ENCODE measurements at places on chromosomes 3 and 15.

DNA sequence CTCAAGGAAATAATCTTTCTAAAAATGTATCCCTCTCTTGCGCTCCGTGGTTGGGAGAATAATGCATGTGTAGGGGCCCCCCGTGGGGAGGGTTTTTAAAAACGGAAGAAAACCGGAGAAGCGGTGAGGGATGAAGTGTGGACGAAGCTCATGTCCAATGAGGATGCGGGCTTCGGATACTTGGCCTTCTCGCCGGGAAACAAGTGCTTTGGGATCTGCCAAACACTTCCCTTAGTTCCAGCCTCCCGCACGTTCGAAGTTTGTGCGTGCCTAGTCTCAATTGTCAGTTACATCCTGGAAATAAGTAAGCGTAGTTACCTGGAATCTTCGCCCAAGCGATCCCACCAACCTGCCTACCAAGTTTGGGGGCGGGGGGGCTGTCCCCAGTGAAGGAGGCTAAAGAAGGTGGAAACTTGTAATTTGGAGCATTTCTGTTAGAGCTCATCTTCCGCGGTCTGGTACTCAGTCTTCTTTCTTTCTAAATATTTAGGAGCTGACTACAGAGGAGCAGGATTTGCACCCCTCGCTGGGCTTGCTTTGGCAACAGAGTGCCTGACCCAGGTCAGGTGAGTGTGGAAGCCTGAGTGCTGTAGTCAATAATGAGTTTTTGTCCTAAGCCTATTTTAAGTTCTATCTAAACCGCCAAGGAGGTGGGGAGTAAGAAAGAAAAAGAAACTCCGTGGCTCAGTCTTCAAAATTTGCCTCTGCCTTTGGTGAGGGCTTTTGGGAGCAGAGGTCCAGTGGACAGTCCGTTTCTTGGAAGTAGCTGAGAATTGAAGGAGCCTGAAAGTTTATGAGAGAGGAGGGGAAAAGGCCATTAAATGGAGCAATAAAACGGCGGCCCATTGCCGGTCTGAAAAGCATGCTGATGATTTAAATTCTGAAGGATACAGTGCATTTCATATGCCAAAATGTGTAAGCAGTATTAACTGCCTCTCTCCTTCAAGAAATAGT, 1.1 kb downstream of the ITPR1 start:
- no peak for DNase-seq

DNA sequence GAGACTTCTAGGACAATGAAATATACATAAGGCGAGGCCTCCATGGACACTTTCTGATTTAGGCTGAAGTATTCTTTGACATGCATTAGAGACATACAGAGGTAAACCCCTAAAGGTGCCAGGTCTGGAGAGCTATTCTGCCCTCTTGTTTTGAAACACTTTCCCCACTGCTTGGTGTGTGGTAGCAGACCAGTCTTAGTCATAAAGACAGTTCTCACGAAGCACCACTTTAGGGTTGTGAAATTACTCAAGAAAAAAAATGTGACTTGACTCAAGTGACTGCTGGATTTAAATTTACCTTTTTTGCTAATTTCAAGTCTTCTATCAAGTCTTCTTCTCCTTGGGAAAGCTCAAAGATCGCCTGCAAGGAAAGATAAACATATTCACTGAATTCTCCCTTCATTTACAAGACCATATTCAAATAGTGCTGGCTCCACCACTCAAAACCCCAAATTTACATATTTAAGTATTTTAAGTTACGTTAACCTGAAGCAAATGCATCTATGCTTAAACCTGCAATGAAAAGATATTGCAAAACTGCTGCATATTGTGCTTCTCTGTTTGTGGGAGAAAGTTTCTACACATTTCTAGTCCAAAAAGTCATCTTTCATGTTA, 48.4 kb downstream of the ARHGEF3 start:
- no peak for DNase-seq

- DNase-seq = no peak
These were observed 735.4 kb upstream of the GRM7 start for GRCh38 chr3:6125520-6125919.

DNA sequence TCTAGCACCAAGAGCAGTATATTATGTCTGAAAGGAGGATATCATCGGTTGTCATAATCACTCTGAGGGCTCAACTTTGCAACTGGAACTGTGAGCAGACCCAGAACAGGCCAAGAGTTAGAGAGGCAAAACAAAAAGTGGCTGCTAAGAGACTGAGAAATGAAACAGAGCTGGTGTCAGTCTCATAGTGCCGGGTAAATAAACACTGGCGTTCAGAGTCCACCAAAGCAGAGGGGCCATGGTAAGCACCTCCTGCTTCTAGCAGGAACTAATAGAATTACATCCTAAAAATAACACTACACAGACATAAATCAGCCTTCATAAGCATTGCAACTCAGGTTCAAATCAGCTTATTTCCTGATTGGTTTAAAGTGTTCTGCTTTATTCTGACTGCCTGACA, 10.3 kb upstream of the IL12A start:
- no peak for DNase-seq

DNA sequence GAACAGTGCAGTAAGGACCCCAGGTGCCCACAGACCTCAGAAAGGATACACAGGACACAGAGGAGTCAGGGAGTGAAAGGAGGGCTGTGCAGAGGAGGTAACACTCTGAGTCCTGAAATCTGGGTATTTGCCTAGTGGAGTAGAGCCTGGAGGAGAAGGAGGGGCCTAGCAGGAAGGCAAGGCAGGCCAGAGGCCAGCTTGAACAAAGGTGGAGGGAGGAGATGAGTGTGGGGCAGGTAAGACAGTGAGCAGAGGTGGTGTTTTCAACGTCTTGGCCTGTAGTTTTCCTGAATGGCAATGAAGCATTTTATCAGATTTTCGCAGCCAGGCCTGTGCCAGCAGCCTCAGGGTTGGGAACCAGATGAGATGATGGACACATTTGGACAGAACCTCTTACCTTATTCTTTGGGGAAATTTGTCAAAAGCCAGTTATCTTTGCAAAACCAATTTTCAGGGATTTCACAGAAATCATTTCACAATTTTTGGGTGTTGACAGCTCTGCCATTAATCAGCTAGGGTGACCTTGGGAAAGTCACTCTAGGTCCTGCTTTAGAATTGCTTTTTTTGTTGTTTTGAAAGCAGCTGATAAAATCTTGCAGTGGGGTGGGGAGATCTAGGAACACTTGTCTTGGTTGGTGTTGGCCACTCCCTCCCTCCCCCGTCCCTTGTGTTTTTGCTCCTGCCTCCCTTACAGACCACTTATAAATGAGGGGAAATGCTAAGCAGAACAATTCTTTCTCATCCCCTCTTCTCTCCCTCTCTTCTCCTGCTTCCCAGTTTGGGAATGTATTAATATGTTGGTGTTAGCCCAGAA, 38.4 kb downstream of the SPSB4 start:
- DNase-seq = no peak

- no peak for DNase-seq
These were observed 534.2 kb downstream of the ZIC1 start for GRCh38 chr3:147943265-147943945.

DNA sequence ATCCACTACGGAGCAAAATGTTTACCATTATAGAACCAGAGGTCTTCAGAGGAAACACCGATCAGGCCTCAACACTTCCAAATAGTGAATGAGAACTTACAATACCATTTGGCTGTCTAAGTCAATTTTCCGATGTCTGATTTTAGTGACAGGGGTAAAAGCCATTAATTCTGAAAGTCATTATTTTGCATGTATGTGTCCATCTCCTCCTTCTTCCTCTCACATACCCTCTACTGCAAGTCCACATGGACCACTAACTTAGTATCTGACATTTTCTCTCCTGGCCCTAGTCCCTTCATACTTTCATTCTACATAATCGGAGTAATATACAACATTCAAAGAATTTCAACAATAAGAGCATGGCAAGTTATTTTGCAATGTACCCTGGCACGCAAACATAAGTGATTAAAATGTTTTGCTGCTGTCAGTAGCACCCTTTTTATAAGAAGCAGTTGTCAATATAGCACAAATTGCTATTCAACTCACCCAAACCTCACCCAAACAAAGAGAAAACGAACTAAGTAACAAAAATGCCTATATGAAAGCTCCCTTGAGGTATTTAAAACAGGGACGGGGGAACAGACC, 1.9 kb downstream of the TOP2B start:
- DNase-seq = no peak

DNA sequence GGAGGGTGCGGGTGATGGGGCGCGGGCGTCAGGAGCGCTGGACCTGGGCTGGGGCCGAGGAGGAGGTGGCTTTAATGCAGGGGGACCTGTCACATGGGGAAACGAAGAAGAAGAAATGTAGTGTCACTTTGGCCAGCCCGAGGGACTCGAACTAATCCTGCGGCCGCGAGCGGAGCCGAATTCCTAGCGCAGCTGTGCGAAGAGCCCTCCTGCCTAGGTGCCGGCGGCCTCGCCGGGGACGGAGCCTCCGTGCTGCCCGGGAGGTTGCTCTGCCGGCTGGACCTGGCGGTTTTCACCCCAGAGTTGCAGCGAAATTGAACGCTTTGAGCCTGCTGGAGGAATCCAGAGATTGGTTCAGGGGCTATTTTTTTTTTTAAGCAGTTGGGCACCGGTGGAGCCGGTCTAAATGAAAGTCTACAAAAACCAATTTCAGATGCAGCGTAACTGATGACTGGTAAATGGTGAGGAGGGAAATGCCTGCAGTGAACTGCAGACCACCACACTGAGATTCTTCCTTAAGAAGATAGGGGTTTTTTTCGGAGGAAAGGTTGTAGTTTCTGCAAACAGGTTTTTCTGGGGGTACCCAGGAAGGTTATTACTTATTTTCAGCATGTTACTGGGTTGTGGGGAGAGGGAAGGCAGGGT, 662 bp downstream of the TMEM108 start:
- DNase-seq = no peak

GRCh38 chr3:143511174-143511879, 336.9 kb downstream of the SLC9A9 start:
- DNase-seq = no peak

GRCh38 chr3:9408546-9408945, 11.1 kb downstream of the SETD5 start:
- no peak for DNase-seq

DNA sequence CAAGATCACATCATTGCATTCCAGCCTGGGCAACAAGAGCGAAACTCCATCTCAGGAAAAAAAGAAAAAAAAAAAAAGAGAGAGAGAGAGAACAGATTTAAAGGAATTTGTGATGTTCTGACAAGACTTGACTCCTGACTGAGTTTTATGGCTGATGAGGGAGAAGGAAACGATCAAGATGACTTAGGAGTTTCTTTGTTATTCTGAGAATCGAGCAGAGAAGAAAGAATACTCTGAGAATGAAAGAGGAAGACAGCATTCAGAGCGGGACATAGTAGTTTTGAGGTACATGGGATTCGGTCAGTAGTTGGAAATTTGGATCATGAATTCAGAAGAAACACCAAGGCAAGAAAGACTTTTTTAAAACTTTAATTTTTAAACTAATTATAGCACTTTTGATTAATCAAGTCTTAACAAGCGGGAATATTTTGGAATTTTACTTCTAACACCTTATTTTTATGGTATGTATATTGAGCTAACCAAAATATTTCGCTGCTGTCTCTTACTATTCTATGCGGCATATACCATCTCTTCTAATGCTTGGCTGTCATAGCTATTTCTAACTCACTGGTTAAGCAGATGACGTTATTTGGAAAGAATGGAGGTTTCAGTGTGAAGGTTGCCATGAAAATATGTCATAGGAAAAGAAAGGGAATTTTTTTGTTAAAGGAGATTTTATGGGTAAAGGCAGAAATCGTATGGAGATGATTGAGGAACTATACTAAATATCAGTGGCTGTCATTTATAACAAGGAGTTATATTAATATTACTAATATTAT, 644.1 kb downstream of the RBMS3 start:
- DNase-seq = no peak

DNA sequence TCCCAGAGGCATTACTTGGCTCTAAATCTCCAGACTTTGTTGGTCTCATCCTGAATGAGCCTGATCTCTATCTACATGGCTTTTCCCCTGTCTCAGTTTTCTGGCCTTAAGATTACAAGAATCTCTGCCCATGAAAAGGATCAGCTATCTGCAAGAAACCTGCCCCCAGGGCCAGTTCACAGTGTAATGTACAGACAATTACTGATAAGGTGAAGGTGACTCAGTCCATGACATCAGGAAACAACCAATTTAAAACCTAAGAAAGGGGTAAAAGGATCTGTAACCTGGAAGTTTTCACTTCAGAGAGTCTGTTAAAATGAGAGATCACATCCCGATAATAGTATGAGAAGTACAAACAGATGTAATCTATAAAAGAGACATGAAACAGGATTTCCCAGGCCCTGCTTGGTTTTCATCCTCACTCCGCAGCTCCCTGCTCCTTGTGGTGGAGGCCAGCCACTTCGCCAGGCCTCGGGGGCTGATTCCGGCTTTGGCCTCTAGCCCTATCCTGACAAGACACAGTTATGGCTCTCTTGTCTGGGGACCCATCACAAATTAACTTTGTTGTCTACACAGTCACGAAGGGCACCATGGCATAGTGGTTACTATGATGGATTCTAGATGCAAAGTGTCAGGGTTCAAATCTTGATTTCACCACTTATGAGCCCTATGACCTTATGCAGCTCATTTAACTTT, 136.9 kb downstream of the THSD4 start:
- DNase-seq = no peak

GRCh38 chr3:78804251-78805037, 963.4 kb downstream of the ROBO1 start:
- DNase-seq = no peak

GRCh38 chr3:88152841-88153240, 3.1 kb downstream of the C3orf38 start:
- DNase-seq = no peak

- DNase-seq = no peak
These were observed 119.5 kb downstream of the LRRN1 start for GRCh38 chr3:3918763-3919162.

- DNase-seq = no peak
These were observed 15.3 kb upstream of the UNC13C start for GRCh38 chr15:53962646-53963561.

GRCh38 chr3:62143843-62144450, 229.4 kb downstream of the FEZF2 start:
- no peak for DNase-seq

DNA sequence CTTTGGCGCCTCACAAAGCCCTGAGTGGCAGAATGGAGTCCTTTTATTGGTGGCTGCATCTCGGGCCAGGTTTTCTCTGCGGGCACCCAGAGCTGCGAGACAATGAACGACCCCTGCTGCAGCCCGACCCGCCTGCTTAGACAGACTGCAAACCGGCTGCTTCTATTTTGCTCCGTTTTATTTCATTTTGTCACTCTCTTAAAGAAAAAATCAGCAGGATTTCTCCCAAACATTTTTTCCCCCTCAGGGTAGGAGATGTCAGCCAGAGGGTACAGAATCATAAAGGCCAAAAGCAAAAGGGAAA, 64.8 kb downstream of the OXNAD1 start:
- no peak for DNase-seq

Data from activated effector memory CD4-positive, alpha-beta T cell treated with Interleukin-2 at 50 U/mL for 16 hours (primary cell).